ENCODE measurements at places on chromosomes 12 and 14.

- no peak for DNase-seq
These were observed 317.4 kb upstream of the DDHD1 start for GRCh38 chr14:53470351-53471043.

DNA sequence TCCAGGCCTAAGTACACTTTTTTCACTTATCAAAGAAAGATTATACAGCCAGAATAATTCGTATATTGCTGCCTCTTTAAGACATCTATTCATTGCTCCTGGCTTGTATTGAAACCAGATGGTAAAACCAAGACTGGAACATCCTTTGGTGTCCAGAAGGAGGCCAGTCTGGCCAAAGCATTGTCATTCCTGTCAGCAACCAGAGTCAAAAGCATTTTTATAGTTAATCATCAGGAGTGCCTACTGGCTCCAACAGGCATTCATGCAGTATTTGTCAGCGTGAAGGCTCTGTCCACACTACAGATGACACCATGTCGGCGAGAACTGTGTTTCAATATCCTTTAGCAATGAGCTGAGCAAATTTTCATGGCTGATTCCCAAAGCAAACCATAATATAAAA is 118.0 kb upstream of the G2E3 start:
- DNase-seq, result peak; percentile 79

GRCh38 chr12:120534703-120535655 is 823 bp downstream of the RNF10 start:
- DNase-seq, result peak; percentile 76

DNA sequence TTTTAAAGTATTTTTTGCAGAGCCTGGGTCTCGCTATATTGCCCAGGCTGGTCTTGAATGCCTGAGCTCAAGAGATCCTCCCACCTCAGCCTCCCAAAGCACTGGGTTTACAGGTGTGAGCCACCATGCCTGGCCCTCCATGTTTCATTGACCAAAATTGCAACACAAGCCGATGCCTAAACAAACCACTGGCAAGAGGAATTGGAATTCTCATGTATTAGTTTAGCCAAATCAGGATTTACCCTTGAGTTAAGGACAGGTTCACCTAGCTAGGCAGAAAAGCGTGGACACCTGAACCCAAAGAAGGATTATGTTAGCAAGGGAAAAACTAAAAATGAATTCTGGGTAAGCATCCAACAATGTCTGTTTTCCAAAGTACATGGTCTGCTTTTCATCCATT is 14.6 kb upstream of the METAP2 start:
- DNase-seq, result no peak

DNA sequence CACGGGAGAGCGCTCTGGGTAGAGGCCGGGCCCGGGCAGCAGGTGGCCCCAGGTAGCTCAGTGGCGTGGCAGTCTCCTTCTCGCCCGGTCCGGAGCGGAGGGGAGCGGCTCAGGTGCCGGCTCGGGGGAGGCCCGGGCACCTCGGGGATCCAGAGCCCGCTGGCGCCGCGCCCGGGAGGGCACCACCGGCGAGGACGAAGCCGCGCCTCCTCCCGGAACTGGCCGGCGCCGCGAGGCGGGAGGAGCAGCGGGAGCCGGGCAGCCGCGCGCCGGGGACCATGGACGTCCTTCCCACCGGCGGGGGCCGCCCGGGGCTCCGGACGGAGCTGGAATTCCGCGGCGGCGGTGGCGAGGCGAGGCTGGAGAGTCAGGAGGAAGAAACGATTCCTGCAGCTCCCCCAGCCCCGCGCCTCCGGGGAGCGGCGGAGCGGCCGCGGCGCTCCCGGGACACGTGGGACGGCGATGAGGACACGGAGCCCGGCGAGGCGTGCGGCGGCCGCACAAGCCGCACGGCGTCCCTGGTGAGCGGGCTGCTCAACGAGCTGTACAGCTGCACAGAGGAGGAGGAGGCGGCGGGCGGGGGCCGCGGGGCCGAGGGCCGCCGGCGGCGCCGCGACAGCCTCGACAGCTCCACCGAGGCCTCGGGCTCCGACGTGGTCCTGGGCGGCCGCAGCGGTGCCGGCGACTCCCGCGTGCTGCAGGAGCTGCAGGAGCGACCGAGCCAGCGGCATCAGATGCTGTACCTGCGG is 21.5 kb upstream of the GNS start:
- DNase-seq, result peak; percentile 84

DNA sequence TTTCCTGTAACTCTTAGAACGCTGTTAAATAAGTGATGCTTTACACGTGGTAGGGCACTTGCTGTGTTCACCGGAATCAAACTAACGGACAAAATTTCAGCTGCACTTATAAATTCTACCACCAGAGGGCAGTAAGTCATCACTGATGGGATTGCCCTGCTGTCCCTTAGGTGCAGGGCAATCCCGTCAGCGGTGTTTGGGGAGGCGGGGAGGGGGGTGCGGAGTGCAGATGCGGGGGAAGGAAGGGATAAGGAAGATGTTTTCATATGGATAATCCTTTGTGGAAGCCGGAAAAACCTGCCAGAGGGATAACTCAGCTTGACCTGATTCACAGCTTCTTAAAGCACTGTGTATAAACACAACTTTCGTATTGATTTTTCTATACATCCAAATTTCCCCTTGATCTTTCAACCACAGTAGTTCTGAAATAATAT is 21.7 kb upstream of the SLC10A1 start:
- DNase-seq, result peak; percentile 84

GRCh38 chr12:104737791-104738301 is 220.2 kb downstream of the SLC41A2 start:
- no peak for DNase-seq

GRCh38 chr12:112741106-112741505 is 50.4 kb upstream of the RPH3A start:
- DNase-seq, result no peak

- no peak for DNase-seq
These were observed 95.5 kb upstream of the RPL10L start for GRCh38 chr14:46747001-46747652.

- no peak for DNase-seq
These were observed 17.5 kb downstream of the ZNF664 start for GRCh38 chr12:123990511-123990910.

GRCh38 chr12:68341822-68342221 is 9.7 kb upstream of the MDM1 start:
- DNase-seq, result no peak

GRCh38 chr12:105977652-105978051 is 161.1 kb downstream of the NUAK1 start:
- DNase-seq, result no peak

- DNase-seq, result no peak
These were observed 60.1 kb downstream of the CHST11 start for GRCh38 chr12:104516821-104517220.

GRCh38 chr14:93490001-93490400 is 59.3 kb downstream of the UNC79 start:
- DNase-seq, result no peak

- DNase-seq, result no peak
These were observed 11.9 kb downstream of the NAA25 start for GRCh38 chr12:112096667-112097066.

- DNase-seq, result no peak
These were observed 9.0 kb upstream of the BDKRB1 start for GRCh38 chr14:96247031-96247430.

GRCh38 chr12:95789126-95790032 is 1.2 kb downstream of the NTN4 start:
- peak; percentile 60 for DNase-seq

DNA sequence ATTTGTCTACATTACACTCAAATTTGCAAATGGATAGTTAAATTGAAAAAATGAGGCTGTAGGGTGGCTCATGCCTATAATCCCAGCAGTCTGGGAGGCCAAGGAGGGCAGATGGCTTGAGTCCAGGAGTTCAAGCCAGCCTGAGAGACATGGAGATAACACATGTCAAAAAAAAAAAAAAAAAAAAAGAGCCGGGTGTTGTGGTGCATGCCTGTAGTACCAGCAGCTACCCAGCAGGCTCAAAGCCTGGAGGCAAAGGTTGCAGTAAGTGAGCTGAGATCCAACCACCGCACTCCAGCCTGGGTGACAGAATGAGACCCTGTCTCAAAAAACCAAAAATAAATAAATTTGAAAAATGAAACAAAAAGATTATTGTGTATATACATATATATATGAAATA is 119.9 kb upstream of the MGAT4C start:
- peak; percentile 93 for DNase-seq

DNA sequence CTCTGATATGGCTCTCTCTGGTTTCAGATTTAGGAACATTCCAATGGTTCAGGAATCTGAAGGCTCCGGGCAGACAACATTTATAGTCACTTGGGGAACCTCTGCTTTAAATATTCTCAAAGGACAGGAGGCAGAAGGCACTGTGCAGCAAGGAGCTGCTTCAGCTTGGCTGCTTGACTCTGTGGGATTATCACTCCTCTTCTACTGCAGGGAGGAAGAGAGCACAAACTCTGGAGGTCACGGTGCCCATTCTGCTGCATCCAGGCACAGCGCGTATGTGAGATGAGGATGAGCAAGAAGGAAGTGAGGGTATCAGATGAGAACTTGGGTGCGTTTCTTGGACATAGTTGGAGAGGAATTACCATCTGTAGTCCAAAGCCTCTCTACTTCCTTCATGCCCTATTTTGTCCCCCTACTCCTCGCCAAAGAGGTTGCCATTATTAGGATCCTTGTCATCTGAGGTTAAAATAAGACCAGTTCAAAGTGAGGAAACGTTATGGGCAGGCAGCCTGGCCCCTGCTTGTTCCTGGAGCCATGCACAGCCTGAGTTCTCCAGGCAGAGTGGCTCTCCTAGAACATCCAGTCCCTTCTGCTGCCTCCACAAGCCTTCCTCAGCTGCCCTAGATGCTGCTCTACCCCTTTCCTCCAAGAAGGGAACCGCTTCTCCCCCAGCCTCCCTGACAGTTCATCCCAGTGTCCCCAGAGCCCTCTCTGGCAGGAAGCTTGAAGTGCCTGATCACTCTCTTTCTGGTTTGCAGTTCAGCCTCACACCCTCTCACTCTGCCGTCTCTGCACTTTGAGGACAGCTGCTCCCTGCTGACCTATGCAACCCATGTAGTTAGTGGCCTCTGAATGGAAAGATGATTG is 12.5 kb downstream of the FGF6 start:
- no peak for DNase-seq

- DNase-seq, result no peak
These were observed 49.4 kb downstream of the CD9 start for GRCh38 chr12:6249580-6249979.

GRCh38 chr12:88793096-88793495 is 212.8 kb upstream of the KITLG start:
- no peak for DNase-seq

DNA sequence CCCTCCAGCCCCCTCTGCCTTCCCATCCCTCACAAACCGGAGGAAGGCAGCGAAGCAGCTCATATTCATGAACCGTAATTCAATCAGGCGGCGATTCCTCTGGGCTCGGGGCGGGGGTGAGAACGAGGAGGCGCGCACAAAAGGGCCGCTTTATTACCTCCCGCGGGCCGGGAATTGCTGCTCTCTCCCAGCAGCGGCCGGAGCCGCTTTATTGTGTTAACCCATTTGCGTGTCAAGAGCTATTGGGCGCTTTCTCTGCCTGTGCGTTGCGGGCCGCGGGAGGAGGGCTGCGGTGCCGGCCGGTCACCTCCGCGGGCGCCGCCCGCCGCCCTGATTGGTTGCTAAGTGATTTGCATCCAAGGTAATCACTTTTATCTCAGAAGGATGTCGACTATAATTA is 4.8 kb downstream of the FAM222A start:
- peak; percentile 98 for DNase-seq

- DNase-seq, result peak; percentile 72
These were observed 83.1 kb downstream of the ARL6IP4 start for GRCh38 chr12:123063535-123063934.

- no peak for DNase-seq
These were observed 784.1 kb upstream of the TBX3 start for GRCh38 chr12:115468087-115468510.

- no peak for DNase-seq
These were observed 226.3 kb downstream of the SPTSSA start for GRCh38 chr14:34235643-34236300.

- peak; percentile 77 for DNase-seq
These were observed 213.5 kb upstream of the SLC38A2 start for GRCh38 chr12:46585854-46586621.

GRCh38 chr12:76007640-76008039 is 23.9 kb downstream of the PHLDA1 start:
- no peak for DNase-seq

- peak; percentile 99 for DNase-seq
These were observed 64.1 kb upstream of the TSPAN11 start for GRCh38 chr12:30862486-30862885.

- DNase-seq, result no peak
These were observed 31.4 kb upstream of the OXA1L start for GRCh38 chr14:22735096-22735495.

- DNase-seq, result peak; percentile 24
These were observed 11.9 kb downstream of the TMEM52B start for GRCh38 chr12:10190558-10191388.

- peak; percentile 57 for DNase-seq
These were observed 77.2 kb downstream of the SERPINA3 start for GRCh38 chr14:94689218-94689984.

DNA sequence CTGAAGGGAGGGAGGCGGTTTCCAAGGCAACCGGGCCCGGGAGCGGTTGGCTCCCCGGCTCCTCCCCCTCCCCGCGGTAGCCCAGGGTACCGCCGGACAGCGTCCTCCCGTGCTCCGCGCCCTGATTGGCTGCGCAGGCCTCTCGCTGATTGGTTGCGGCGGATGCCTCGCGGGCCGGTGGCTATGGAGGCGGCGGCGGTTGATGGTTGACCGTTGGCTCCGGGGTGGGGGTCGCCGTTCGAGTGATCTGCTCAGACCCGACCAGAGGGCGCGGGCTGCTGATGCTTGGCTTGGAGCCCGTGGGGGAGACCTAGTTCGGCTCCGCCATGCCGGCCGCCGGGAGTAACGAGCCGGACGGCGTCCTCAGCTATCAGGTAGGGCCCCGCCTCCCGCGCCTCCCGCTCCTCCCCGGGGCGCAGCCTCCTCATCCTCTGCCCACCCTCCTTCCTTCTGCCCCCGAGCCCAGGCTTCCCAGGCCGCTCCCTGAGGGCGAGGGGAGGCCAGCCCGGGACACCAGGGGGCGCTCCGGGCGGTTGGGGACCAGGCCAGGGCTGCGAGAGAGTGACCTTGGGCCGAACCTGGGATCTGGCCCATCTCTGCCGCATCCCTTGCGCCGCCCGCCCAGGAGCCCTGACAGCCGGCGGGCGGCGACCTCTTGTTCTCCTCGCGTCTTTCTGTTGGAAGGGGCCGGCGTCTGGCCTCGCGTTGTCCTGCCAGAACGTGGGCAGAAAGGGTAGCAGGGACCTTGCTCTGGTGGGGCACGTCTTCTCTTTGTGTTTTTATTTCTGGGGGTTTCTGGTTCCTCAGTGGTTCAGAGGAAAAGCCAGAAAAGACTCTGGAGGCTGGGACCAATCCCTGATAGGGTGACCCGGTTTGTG is at the start of gene SLC4A8:
Gene SLC4A8, plus strand, starts transcription at position 170 of the 878 bp plus-strand sequence. Its CDS starts 157 bp downstream, at position 327.
- peak; percentile 99 for DNase-seq

GRCh38 chr14:103142721-103143302 is 19.6 kb downstream of the TNFAIP2 start:
- DNase-seq, result no peak
